Breast epithelium (tissue), 4 donors: ENCODE measurements at places on chromosomes 3 and 15. TPM values are rescaled to one million over a fixed set of nuclear protein-coding genes. Genes with fewer than 3 reads are reported as not detected.

- no peaks in the 10 kb centered on the region for H3K4me1 ChIP-seq
- no peaks in the 10 kb centered on the region for H3K36me3 ChIP-seq
- no peak overlapping the region for H3K4me3 ChIP-seq
- DNase-seq = no peak
- H3K27ac ChIP-seq = no peak overlapping the region
These were observed 630.9 kb downstream of the PYDC2 start for GRCh38 chr3:192091831-192092230.

- DNase-seq = no peak
- H3K36me3 ChIP-seq = no peaks in the 10 kb centered on the region
- H3K27me3 ChIP-seq = peaks cover 4% of the 10 kb centered on the region
These were observed 22.0 kb downstream of the GPR15 start for GRCh38 chr3:98553753-98554152.

DNA sequence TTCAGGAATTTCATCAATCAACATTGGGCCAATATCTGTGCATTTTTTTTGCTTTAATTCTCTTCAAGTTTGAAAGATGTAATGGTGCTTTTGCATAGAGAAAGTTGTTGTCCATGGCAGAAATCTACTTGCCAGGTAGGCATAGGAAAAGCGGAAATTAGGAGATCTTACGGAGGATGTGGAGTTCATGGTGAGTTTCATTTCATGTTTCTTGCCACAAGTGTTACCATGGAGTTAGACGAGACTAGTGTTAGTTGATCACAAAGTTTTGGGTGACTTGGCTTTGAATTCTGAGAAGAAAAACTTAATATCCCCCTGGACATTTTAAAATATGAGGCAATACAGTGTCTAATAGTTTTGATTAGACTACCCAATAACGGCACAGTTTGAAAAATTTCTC is 1.0 kb upstream of the P2RY13 start:
- H3K4me3 ChIP-seq = no peak overlapping the region
- no peaks in the 10 kb centered on the region for H3K36me3 ChIP-seq
- H3K27me3 ChIP-seq = no peaks in the 10 kb centered on the region
- H3K27ac ChIP-seq = no peak overlapping the region
- no peak for DNase-seq

DNA sequence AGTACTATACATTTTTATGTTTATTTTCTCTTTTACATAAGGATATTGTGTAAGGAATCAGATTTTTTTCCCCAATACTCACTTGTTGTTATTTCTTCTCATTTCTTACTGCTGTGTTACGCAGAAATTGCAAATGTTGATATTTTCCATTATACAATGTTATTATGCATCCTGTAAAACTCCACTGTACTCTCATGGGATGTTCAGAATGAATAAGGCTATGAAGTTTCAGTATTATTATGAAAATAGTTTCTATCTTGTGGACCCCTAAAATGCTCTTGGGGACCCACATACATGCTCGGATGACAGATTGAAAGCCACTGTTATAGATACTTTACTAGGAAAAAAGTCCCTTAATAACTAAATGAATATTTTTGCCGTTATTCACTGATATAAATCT is 329.4 kb downstream of the EPHA3 start:
- H3K4me3 ChIP-seq = no peak overlapping the region
- H3K36me3 ChIP-seq = no peaks in the 10 kb centered on the region
- no peak for DNase-seq
- H3K27me3 ChIP-seq = no peaks in the 10 kb centered on the region
- no peak overlapping the region for H3K27ac ChIP-seq

GRCh38 chr3:113128386-113129015 is 82.9 kb upstream of the BOC start:
- no peaks in the 10 kb centered on the region for H3K4me1 ChIP-seq
- no peak overlapping the region for H3K27ac ChIP-seq
- no peak for DNase-seq

DNA sequence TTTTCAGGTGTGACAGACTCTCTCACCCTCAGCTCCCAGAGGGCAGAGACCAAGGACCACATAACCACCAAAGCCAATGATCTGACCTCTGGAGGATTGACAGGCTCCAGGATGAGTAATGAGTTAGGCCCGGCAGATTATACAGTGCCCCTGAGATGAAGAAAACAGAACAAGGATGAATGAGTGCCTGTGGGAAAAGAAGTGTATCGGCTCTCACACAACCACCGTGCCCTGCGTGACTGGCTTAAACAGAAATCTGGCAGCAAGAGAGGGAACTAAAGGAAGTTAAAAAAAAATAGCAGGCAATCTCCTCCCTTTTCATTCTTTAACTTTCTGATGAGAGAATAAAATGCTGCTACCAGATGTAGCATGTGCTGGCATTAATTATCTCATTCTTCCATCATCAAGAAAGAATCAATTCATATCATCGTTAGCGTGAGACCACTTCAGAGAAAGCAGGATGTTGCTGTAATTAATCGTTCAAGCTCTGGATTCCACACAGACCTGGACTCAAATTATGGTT is 227.5 kb upstream of the COL8A1 start:
- no peaks in the 10 kb centered on the region for H3K4me1 ChIP-seq
- DNase-seq = no peak
- H3K27ac ChIP-seq = no peak overlapping the region

DNA sequence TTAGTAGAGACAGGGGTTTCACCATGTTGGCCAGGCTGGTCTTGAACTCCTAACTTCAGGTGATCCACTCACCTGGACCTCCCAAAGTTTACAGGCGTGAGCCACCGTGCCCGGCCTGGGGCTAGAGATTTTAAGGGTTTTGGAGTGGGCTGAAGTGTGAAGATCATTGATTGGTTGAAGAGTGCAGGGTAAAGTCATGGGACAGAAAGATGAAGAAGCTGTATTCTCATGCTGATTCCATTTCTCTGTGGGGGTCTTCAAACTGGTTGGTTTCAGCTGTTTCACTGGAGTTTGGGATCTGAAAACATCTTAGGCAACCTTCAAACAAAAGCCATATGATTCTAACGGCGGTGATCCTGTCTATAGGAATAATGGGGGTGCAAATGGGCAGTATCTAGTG is 52.1 kb downstream of the GATM start:
- no peak overlapping the region for H3K27ac ChIP-seq
- H3K4me1 ChIP-seq = no peaks in the 10 kb centered on the region
- H3K27me3 ChIP-seq = no peaks in the 10 kb centered on the region
- H3K4me3 ChIP-seq = no peak overlapping the region
- no peaks in the 10 kb centered on the region for H3K36me3 ChIP-seq

- no peak overlapping the region for H3K4me3 ChIP-seq
- no peaks in the 10 kb centered on the region for H3K36me3 ChIP-seq
- no peaks in the 10 kb centered on the region for H3K27me3 ChIP-seq
- H3K27ac ChIP-seq = no peak overlapping the region
These were observed 169.9 kb upstream of the CTNNB1 start for GRCh38 chr3:41029356-41029755.

GRCh38 chr15:89346516-89347231 is 12.1 kb upstream of the POLG start:
- no peak overlapping the region for H3K27ac ChIP-seq
- no peaks in the 10 kb centered on the region for H3K27me3 ChIP-seq
- no peak for DNase-seq

- no peaks in the 10 kb centered on the region for H3K36me3 ChIP-seq
- H3K27ac ChIP-seq = no peak overlapping the region
- DNase-seq = no peak
- no peaks in the 10 kb centered on the region for H3K27me3 ChIP-seq
- H3K4me1 ChIP-seq = no peaks in the 10 kb centered on the region
These were observed 463.0 kb downstream of the ERC2 start for GRCh38 chr3:56005196-56005805.

GRCh38 chr3:81442758-81443456 is 318.5 kb downstream of the GBE1 start:
- H3K36me3 ChIP-seq = no peaks in the 10 kb centered on the region
- no peak for DNase-seq
- no peaks in the 10 kb centered on the region for H3K27me3 ChIP-seq
- H3K27ac ChIP-seq = no peak overlapping the region
- no peak overlapping the region for H3K4me3 ChIP-seq

DNA sequence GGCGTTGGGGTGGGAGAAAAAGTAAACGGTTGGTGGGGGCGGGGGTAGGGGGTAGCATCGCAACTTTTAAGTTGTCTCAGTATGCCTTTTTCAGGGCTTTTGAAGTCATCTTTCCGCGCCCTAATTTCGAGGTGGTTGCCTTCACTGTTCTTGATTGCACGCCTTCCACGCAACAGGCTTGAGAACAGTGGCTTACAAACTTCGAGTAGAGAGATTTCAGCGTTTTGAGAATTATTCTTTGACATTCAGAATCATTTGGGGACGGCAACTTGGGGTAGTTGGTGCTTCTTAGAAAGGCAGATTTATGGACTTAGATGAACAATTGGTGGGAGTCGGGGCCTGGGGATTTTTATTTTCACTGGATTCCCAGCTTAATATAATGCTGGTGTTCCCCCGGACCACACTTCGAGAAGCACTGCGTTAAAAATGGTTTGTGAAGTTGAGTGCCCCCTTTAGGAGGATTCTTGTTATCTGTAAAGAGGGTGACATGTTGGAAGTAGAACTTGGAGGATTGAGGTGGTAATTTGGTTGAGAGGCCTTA is 880 bp downstream of the PPP4R2 start:
- peak overlapping the region; percentile 94 for H3K27ac ChIP-seq
- no peaks in the 10 kb centered on the region for H3K27me3 ChIP-seq
- peak overlapping the region; percentile 79 for H3K4me3 ChIP-seq
- no peaks in the 10 kb centered on the region for H3K4me1 ChIP-seq
- no peaks in the 10 kb centered on the region for H3K36me3 ChIP-seq

DNA sequence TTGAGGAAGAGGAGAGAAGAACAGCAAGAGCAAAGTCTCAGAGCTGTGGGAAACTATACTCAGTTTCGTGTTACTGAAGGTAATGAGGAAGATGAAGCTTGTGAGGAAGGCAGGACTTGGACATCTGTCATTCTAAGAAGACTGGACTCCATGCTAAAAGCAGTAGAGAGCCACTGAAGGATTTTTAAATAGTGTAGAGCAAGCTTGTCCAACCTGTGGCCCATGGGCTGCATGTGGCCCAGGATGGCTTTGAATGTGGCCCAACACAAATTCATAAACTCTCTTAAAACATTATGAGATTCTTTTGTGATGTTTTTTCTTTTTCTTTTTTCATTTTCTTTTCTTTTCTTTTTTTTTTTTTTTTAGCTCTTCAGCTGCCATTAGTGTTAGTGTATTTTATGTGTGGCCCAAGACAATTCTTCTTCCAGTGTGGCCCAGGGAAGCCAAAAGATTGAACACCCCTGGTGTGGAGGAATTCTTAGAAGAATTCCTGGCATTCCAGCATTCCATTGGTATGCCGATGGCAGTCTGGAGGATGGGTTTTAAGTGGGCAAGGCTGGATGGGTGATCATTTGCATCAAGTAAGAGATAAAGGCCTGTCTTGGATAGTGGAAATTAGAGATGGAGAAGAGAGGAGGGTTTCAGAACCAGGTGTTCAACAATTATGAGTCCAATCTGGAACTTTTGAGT is 6.9 kb upstream of the NFKBIZ start:
- H3K4me1 ChIP-seq = no peaks in the 10 kb centered on the region
- no peaks in the 10 kb centered on the region for H3K36me3 ChIP-seq
- no peak overlapping the region for H3K27ac ChIP-seq

GRCh38 chr3:25843332-25843731 is 53.4 kb downstream of the OXSM start:
- H3K4me3 ChIP-seq = no peak overlapping the region
- no peak for DNase-seq
- H3K27ac ChIP-seq = no peak overlapping the region
- no peaks in the 10 kb centered on the region for H3K36me3 ChIP-seq
- no peaks in the 10 kb centered on the region for H3K4me1 ChIP-seq
- no peaks in the 10 kb centered on the region for H3K27me3 ChIP-seq

DNA sequence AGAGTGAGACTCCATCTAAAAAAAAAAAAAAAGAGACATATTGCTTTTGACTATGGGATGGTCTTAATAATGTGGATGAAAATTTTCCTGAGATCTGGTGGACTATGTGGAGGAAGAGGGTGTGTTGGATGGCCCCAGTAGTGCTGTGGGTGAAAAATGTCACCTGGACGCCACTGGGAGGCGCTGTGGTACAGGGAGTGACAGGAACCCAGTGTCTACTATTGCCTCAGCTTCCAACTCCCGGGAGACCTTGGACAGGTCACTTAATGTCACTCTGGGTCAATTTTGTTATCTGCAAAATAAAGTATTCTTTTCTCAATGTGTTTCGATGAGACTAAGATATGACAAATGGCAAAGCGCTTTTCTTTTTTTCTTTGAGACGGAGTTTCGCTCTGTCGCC is 27.7 kb upstream of the DCP1A start:
- no peak overlapping the region for H3K4me3 ChIP-seq
- H3K4me1 ChIP-seq = no peaks in the 10 kb centered on the region
- peak; percentile 20 for DNase-seq

DNA sequence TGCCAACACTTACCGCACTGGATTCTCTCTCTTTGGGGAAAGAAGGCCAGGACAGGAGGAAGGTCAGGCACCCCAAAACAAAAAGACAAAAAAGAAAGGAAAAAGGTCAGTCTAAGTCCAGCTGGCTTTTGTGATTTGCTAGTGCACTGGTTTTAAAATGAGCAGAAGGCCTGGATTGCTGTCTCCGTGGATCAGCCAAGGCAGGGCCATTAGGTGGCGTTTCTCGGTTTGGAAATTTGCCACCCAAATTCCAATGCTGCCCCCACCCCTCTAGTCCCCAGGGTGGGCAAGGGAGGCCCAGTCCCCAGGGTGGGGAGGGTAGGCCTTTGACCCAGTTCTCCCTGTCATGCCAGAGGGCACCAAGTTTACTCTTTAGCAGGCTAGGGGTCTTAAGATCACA is 33.3 kb downstream of the TLE3 start:
- H3K4me3 ChIP-seq = no peak overlapping the region
- no peaks in the 10 kb centered on the region for H3K27me3 ChIP-seq
- DNase-seq = no peak
- H3K27ac ChIP-seq = no peak overlapping the region

DNA sequence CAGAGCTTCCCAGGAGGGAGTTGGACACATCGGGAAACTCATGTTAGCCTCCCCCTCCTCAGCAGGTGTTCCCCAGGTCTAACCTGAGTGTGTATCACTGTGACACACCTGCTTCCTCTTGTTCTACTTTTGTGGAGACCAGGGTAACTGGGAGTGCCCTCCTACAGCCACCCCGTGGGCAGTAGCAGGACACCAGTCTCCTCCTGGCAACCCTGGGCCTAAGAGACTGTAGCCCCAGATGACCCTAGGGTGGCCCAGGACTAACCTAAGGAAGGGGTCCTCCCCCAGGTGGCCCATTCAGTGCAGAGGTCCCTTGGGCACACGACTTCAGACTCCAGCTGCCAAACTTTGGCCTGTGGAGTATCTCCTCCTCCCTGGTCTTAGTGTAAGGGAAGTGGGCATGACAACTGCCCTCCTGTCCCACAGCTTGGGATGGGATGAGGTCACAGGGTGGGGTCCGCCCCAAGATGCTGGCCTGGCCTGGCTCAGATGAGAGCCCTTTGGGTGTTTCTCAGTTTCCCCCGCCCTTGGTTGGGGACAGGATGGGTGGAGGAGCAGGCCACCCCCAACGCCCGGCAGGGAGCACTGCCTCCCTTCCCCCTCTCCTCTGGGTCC is 4.8 kb downstream of the CSK start:
- H3K36me3 ChIP-seq = no peaks in the 10 kb centered on the region
- peaks cover 30% of the 10 kb centered on the region for H3K4me1 ChIP-seq
- no peak for DNase-seq
- peak overlapping the region; percentile 60 for H3K27ac ChIP-seq
- H3K4me3 ChIP-seq = no peak overlapping the region

Gene MUC20
- 24.3 TPM for total RNA-seq

Gene ZCWPW2
- 1.3 TPM for total RNA-seq

Gene COL7A1
- total RNA-seq = 18.6 TPM

Gene CADPS
- under 0.01 TPM for total RNA-seq

Gene SCG5
- total RNA-seq = not detected

Gene CCDC9B
- total RNA-seq = 14.1 TPM
